ENCODE measurements at places on chromosomes 2 and 18. TPM values are rescaled to one million over a fixed set of nuclear protein-coding genes. Genes with fewer than 3 reads are reported as not detected.

SEPTIN10 gene
- total RNA-seq, result 66.7 TPM

CD8A gene
- 0.09 TPM for total RNA-seq

REG3A gene
- total RNA-seq, result not detected

- H3K4me1 ChIP-seq, result no peaks in the 10 kb centered on the region
- no peaks in the 10 kb centered on the region for H3K27me3 ChIP-seq
- no peak overlapping the region for H3K27ac ChIP-seq
- DNase-seq, result no peak
Measured at GRCh38 chr2:45483997-45484396, 127.1 kb downstream of the SRBD1 start.

GRCh38 chr2:72994282-72994990, 77.1 kb downstream of the SFXN5 start:
- H3K27ac ChIP-seq, result no peak overlapping the region
- no peak for DNase-seq
- H3K4me3 ChIP-seq, result no peak overlapping the region
- H3K36me3 ChIP-seq, result no peaks in the 10 kb centered on the region

DNA sequence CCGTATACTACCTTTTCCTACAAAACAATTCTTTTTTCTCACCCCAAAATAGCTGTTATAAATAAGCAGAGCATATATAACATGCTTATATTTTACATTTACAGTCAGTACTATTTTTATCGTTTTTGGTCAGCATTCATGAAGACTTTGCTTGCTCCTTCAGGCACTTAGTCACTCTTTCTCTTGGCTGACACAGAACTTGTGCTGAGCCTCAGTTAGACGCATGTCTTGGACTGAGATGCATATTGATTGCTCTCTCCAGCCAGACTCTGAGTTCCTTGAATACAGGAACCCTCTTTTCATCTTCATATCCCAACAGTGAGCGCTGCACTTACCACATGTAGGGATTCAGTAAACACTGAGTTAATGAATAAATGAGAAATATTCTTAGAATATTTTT, 158.3 kb downstream of the RTN4 start:
- no peaks in the 10 kb centered on the region for H3K27me3 ChIP-seq
- H3K27ac ChIP-seq, result no peak overlapping the region
- peaks cover 2% of the 10 kb centered on the region for H3K36me3 ChIP-seq
- no peak for DNase-seq

GRCh38 chr18:63161032-63161760, 158.4 kb downstream of the BCL2 start:
- H3K27me3 ChIP-seq, result no peaks in the 10 kb centered on the region
- no peaks in the 10 kb centered on the region for H3K36me3 ChIP-seq
- H3K27ac ChIP-seq, result no peak overlapping the region
- no peak overlapping the region for H3K4me3 ChIP-seq
- DNase-seq, result no peak
- H3K4me1 ChIP-seq, result peaks cover 21% of the 10 kb centered on the region

DNA sequence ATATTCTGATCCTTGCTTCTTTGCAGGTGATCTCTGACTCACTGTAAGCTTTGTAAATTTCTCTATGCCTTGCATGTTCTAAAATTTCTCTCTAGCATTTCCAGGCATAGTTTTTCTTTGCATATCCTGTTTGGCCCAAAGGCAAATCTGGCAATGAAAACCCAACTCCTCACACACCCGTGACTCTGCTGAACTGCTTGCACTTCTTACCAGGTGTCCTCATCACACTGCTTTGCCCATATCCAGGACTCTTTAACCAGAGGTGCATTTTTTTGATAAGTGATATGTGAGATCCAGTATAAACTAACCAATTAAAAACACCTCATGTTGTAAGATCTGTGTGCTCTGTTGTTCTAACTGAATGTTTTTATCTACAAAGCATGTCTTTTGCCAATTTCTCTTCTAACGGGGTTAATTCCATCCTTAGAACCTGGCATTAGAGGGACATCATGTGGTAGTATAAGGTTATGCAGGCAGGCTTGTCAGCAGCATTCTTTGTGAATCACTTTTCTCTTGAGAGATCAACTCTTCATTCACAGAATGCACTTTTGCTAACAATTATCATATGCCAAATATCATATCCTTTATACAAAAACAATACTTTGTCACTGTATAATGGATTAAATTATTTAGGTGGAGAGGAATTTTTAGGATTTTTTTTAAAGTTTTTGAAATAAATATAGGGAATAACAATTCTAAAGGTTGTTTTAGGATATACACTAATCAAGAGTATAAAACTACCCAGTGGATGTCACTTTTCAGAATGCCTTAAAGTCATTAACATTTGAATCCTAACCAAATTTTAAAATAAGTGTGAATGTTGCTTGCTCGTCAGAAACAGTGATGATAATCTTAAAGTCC, 20.8 kb upstream of the TMX3 start:
- DNase-seq, result peak; percentile 67
- H3K4me3 ChIP-seq, result no peak overlapping the region
- no peaks in the 10 kb centered on the region for H3K27me3 ChIP-seq
- H3K4me1 ChIP-seq, result no peaks in the 10 kb centered on the region

- H3K4me3 ChIP-seq, result no peak overlapping the region
- no peak overlapping the region for H3K27ac ChIP-seq
- H3K36me3 ChIP-seq, result no peaks in the 10 kb centered on the region
- no peaks in the 10 kb centered on the region for H3K4me1 ChIP-seq
Measured at GRCh38 chr18:70417847-70418246, 129.0 kb downstream of the SOCS6 start.

GRCh38 chr2:240157147-240157470, 16.7 kb upstream of the OTOS start:
- no peak overlapping the region for H3K27ac ChIP-seq
- peaks cover 4% of the 10 kb centered on the region for H3K27me3 ChIP-seq
- peaks cover 6% of the 10 kb centered on the region for H3K4me1 ChIP-seq
- no peak overlapping the region for H3K4me3 ChIP-seq
- no peaks in the 10 kb centered on the region for H3K36me3 ChIP-seq

- no peaks in the 10 kb centered on the region for H3K27me3 ChIP-seq
- no peak for DNase-seq
- no peak overlapping the region for H3K27ac ChIP-seq
- no peak overlapping the region for H3K4me3 ChIP-seq
Measured at GRCh38 chr2:35526741-35527140, 828.8 kb upstream of the CRIM1 start.

DNA sequence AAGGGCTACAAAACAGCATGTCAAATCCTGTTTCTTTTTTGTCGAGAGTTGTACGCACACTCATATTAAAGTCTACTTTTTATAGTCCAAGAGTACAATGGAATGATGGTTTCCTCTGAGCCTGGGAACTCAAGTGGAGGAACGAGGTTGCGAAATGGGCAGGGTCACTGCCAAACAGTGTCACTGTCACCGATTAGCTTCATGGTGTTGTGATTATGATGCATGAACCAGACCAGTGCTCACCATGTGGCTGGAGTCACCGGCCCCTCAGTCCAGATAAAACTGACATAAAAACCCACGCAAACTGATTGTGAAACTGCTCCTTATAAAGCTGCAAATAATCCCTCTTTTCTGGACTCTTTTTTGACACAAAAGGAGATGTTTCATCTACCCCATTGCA, 122.0 kb downstream of the COPS8 start:
- H3K27me3 ChIP-seq, result no peaks in the 10 kb centered on the region
- H3K4me1 ChIP-seq, result peaks cover 38% of the 10 kb centered on the region
- no peak overlapping the region for H3K4me3 ChIP-seq
- DNase-seq, result no peak

Data from muscle of leg (tissue), 16 donors.